Fibroblast of lung (primary cell): ENCODE measurements at places on chromosomes 5 and 9.

DNA sequence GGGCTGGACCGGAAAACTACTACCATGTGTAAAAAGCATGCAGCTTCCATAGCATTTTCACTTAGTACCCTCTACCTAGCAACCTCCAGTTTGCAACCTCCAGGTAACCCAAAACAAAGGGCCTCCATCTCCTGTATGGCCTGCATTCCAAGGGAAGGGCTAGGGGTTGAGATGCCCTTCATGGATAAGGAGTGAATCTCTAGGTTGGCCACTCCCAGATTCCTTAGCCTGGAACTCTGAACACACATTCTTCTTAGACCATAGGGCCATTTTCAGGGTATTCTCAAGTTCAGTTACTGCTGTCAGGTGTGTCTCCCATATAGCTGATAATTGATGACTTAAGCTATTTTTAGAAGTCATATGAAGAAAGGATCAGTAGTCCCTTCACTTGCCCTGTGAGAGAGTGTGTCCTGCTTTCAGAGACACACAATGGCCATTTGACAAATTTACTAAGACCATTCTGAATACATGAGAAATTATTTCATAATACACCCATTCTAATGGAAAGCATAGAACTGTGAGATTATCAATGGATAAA is 22.5 kb downstream of the HSPB3 start:
- DNase-seq = no peak
- H3K27ac ChIP-seq = no peak overlapping the region
- no peaks in the 10 kb centered on the region for H3K36me3 ChIP-seq
- peaks cover 2% of the 10 kb centered on the region for H3K27me3 ChIP-seq

- no peaks in the 10 kb centered on the region for H3K36me3 ChIP-seq
- no peak for DNase-seq
- H3K4me3 ChIP-seq = no peak overlapping the region
- H3K27ac ChIP-seq = no peak overlapping the region
These were observed 27.4 kb downstream of the PPP2R2B start for GRCh38 chr5:146851133-146851532.

- H3K4me1 ChIP-seq = no peaks in the 10 kb centered on the region
- H3K27ac ChIP-seq = no peak overlapping the region
- peaks cover 6% of the 10 kb centered on the region for H3K36me3 ChIP-seq
These were observed 39.0 kb downstream of the FAM78A start for GRCh38 chr9:131237291-131237690.

DNA sequence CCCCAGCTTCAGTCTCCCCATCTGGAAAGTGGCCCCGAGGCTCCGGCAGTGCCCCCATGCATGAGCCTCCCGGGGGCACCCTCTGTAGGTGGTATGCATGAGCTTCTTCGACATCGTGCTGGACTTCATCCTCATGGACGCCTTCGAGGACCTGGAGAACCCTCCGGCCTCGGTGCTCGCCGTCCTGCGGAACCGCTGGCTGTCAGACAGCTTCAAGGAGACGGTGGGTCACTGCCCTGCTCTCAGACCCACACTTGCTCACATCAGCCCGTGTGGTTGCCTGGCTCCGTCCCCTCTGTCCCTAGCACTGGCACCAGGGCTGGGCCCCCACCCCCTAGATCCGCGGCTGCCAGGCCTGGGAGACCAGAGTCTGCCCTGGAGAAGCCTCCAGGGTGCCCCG is 12.8 kb upstream of the DOLPP1 start:
- H3K4me3 ChIP-seq = no peak overlapping the region
- no peaks in the 10 kb centered on the region for H3K27me3 ChIP-seq
- H3K27ac ChIP-seq = no peak overlapping the region
- no peak for DNase-seq

- H3K4me1 ChIP-seq = no peaks in the 10 kb centered on the region
- no peak for DNase-seq
These were observed 289.7 kb downstream of the OSTF1 start for GRCh38 chr9:75378036-75378435.

DNA sequence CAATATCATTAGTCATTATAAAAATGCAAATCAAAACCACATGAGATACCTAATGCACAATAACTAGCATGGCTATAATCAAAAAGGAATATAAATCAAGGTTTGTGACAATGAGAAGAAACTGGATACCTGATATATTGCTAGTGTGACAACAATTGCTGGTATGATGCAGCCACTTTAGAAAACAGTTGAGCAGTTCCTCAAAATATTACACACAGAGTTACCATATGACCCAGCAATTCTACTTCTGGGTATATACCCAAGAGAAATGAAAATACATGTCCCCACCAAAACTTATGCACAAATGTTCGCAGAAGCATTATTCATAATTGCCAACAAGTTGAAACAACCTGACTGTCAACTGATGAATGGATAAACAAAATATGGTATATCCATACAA is 339.7 kb upstream of the POU5F2 start:
- no peak overlapping the region for H3K27ac ChIP-seq
- no peaks in the 10 kb centered on the region for H3K36me3 ChIP-seq
- no peak for DNase-seq
- H3K4me3 ChIP-seq = no peak overlapping the region
- H3K4me1 ChIP-seq = no peaks in the 10 kb centered on the region
- H3K27me3 ChIP-seq = no peaks in the 10 kb centered on the region

GRCh38 chr5:60585618-60586017 is 114.3 kb downstream of the DEPDC1B start:
- no peak for DNase-seq
- H3K4me3 ChIP-seq = no peak overlapping the region
- H3K27ac ChIP-seq = no peak overlapping the region
- H3K36me3 ChIP-seq = no peaks in the 10 kb centered on the region

DNA sequence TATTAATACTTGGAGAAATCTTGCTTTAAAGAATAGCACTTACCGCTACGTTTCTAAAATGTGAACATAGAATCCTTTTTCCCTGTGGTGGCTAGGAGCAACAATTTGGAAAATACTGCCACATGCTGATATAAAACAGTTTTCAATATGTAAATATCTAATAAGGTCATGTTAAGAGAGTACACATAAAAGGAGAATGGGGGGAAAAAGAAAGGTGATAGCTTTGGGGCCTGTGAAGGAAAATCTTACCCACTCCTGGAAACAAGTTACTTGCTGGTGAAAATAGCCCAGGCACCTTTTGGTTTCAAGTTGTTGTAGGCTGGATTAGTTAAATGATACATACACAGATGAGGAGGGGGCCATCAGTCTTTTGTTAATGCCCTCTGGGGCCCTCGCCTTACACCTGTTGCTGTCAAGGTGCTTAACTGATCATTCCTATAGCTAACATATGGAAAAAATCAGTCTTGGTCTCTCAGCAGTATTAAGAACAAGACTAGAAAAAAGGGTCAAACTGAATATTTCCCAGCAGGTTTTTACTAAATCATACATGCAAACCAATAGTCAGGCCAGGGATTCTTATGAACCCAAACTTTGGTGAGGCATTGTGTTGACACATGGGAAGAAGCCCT is 24.1 kb downstream of the FYB1 start:
- no peaks in the 10 kb centered on the region for H3K4me1 ChIP-seq
- DNase-seq = no peak
- H3K36me3 ChIP-seq = no peaks in the 10 kb centered on the region
- H3K27me3 ChIP-seq = peaks cover 10% of the 10 kb centered on the region
- H3K27ac ChIP-seq = no peak overlapping the region

DNA sequence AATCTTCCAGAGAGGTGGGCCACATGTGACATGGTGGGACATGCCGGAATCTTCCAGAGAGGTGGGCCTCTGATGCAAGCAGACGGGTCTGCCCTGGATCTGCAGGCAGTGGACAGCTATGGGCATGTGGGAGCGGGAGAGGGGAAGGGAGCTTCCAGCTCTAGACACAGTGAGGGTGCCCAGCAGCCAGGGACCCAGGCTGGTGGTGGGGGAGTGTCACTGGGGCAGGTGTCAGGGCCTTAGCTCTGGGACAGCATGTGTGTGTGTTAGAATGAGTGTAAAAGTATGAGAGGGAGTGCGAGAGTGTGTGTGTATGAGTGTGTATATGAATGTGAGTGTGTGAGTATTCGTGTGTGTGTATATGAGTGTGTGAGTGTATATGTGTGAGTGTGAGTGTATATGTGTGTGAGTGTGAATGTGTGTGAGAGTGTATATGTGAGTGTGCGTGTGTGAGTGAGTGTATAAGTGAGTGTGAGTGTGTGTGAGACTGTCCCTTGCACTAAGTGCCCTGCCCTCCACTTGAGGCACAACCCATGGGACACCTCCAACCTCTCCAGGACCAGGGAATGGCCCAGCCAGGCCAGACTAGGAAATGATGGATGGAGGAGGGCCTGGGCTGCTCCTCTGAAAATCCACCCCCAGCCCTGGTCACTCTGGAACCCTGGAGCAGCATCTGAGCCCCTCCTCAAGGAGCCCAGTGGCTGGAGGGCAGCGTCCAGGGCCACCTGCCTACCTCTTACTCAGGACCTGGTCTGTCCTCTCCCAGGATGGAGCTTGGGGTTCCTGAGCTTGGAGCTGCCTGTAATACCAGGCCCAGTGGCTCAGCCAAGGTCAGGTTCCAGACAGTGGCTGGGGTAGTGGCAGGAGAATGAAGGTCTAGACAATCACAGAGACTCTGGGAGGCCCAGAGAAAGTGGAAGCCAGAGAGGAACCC is 122.2 kb downstream of the C9orf50 start:
- no peaks in the 10 kb centered on the region for H3K27me3 ChIP-seq
- H3K4me3 ChIP-seq = peak overlapping the region; percentile 36
- DNase-seq = no peak
- no peaks in the 10 kb centered on the region for H3K36me3 ChIP-seq
- peaks cover 33% of the 10 kb centered on the region for H3K4me1 ChIP-seq

GRCh38 chr9:5719100-5719926 is 90.4 kb downstream of the RIC1 start:
- H3K27me3 ChIP-seq = no peaks in the 10 kb centered on the region
- no peak overlapping the region for H3K27ac ChIP-seq
- peak; percentile 30 for DNase-seq

DNA sequence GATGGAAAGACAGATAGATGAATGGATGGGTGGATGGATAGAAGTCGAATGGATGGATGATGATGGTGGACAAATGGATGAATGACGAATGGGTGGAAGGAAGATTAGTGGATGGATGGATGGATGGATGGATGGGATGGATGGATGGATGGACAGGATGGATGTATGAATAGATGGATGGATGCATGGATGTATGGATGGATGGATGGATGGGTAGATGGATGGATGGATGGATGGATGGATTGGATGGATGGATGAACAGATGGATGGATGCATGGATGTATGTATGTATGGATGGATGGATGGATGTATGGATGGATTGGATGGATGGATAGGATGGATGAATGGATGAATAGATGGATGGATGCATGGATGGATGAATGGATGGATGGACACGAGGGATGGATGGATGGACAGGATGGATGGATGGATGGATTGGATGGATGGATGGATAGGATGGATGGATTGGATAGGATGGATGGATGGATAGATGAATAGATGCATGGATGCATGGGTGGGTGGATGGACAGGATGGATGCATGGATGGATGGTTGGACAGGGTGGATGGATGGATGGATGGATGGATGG is 52.4 kb downstream of the DUSP1 start:
- no peaks in the 10 kb centered on the region for H3K4me1 ChIP-seq
- DNase-seq = no peak
- no peak overlapping the region for H3K4me3 ChIP-seq
- H3K27me3 ChIP-seq = no peaks in the 10 kb centered on the region
- H3K36me3 ChIP-seq = no peaks in the 10 kb centered on the region

GRCh38 chr5:127029581-127030258 is 638 bp downstream of the MARCHF3 start:
- peaks cover 2% of the 10 kb centered on the region for H3K4me1 ChIP-seq
- DNase-seq = peak; percentile 60
- no peaks in the 10 kb centered on the region for H3K27me3 ChIP-seq
- no peaks in the 10 kb centered on the region for H3K36me3 ChIP-seq
- peak overlapping the region; percentile 85 for H3K4me3 ChIP-seq

DNA sequence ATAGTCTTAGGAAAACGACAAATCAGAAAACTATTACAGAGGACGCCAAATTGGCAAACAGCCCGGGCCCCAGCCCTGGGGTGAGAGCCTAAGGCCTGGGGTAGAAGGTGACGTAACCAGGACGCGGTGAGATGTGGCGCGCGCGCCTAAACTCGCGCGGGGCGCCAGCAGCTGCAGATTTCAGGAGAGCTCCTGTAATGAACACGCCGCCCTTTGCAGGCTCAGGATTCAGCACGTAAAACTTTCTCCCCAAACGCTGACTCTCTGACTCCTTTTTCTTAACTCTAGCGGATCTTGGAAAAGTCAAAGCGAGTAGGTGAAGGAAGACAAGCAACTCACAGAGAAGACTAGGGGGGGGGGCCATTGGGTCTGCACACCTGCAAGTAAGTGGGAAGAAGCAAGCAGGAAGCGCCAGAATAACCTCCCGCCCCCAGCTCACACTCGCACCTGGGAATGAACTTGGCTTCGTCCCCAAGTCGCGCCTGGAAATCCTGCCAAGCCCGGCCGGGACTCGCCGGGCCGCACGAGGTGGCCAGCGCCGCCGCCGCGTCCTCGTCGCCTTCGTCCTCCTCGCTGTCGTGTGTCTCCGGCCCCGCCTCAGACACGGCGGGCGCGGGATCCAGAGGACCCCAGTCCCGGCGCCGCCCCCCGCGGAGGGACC is 822 bp downstream of the RASEF start:
- DNase-seq = peak; percentile 62
- no peak overlapping the region for H3K27ac ChIP-seq
- no peaks in the 10 kb centered on the region for H3K36me3 ChIP-seq
- peaks cover 12% of the 10 kb centered on the region for H3K27me3 ChIP-seq
- H3K4me3 ChIP-seq = peak overlapping the region; percentile 37

- H3K4me3 ChIP-seq = no peak overlapping the region
- no peak overlapping the region for H3K27ac ChIP-seq
- H3K27me3 ChIP-seq = no peaks in the 10 kb centered on the region
- H3K4me1 ChIP-seq = peaks cover under 1% of the 10 kb centered on the region
- DNase-seq = no peak
These were observed 3.5 kb upstream of the EXOSC3 start for GRCh38 chr9:37788332-37788731.

DNA sequence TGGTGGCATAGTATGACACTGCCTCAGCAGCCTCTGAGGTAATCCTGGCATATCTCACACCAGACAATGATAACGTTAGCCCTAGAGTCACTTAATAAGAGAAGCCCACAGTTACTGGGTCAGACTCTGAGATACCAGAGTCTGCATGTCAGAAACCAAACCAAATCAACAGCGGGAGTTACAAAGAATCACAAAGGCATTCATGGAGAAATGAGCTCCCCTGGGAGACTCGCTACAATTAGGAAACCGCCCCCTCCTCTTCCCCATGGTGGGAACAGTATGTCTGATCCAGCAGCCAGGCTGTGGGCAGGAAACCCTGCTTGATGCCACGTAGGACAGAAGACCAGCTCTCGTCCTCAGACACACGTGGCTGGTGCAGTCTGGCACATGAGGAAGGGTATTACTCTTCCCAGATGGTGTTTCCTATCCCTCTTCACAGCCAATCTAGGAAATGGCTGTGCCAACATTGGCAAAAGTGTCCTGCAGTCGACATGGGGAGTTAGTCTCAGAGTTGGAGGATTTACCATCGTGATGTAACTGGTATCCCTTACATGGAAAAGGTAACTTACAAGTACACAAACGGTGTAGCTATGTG is 485.4 kb downstream of the ZNF608 start:
- H3K27me3 ChIP-seq = no peaks in the 10 kb centered on the region
- no peaks in the 10 kb centered on the region for H3K4me1 ChIP-seq
- no peak for DNase-seq
- no peak overlapping the region for H3K27ac ChIP-seq

GRCh38 chr5:31993165-31993961 is 180.8 kb downstream of the GOLPH3 start:
- H3K27ac ChIP-seq = no peak overlapping the region
- peak; percentile 6 for DNase-seq
- H3K4me1 ChIP-seq = peaks cover 15% of the 10 kb centered on the region
- no peak overlapping the region for H3K4me3 ChIP-seq
- no peaks in the 10 kb centered on the region for H3K27me3 ChIP-seq
- no peaks in the 10 kb centered on the region for H3K36me3 ChIP-seq

- DNase-seq = peak; percentile 93
- no peaks in the 10 kb centered on the region for H3K36me3 ChIP-seq
These were observed 25.0 kb upstream of the IL17B start for GRCh38 chr5:149403923-149404745.
